Gastroesophageal sphincter (tissue), 4 donors: ENCODE measurements at places on chromosomes 12 and 14. TPM values are rescaled to one million over a fixed set of nuclear protein-coding genes. Genes with fewer than 3 reads are reported as not detected.

Gene KLRB1
- total RNA-seq, result 1.8 TPM

Gene FAM181A
- total RNA-seq, result not detected

Gene SLC25A21
- total RNA-seq, result 1.4 TPM

Gene KRT81
- total RNA-seq, result not detected

Gene MFAP5
- total RNA-seq, result 112 TPM

Gene FZD10
- total RNA-seq, result 0.94 TPM

Gene SLC25A47
- not detected for total RNA-seq

Gene IKZF4
- 7.3 TPM for total RNA-seq

Gene SLC17A8
- not detected for total RNA-seq

Gene SIX1
- 1.4 TPM for total RNA-seq

Gene TPPP2
- total RNA-seq, result not detected

Gene FGD6
- total RNA-seq, result 25.8 TPM

Gene INSM2
- not detected for total RNA-seq

Gene CLEC4D
- not detected for total RNA-seq

Gene IPO8
- total RNA-seq, result 47.6 TPM

Gene TAS2R19
- total RNA-seq, result not detected

Gene ST8SIA1
- 10.9 TPM for total RNA-seq

Gene WDHD1
- 0.94 TPM for total RNA-seq

Gene DLGAP5
- total RNA-seq, result 0.23 TPM

Gene DEGS2
- total RNA-seq, result 0.94 TPM

Gene PRKAB1
- total RNA-seq, result 23.3 TPM

Gene CMA1
- not detected for total RNA-seq

Gene DCTN2
- total RNA-seq, result 138 TPM

Gene ADAMTS20
- total RNA-seq, result not detected

Gene TAMALIN
- total RNA-seq, result 18.0 TPM

Gene GCH1
- total RNA-seq, result 5.0 TPM

Gene LRP1-AS
- total RNA-seq, result not detected

Gene B3GNT4
- not detected for total RNA-seq

Gene LALBA
- total RNA-seq, result not detected

Gene LHX5
- not detected for total RNA-seq

Gene PRPF40B
- total RNA-seq, result 14.6 TPM

Gene PDZRN4
- 32.0 TPM for total RNA-seq

Gene GALNT9
- total RNA-seq, result not detected

Gene SLC10A1
- not detected for total RNA-seq

Gene ASCL4
- not detected for total RNA-seq

Gene KERA
- total RNA-seq, result not detected

Gene SOX5
- total RNA-seq, result 69.9 TPM

Gene EID3
- 18.7 TPM for total RNA-seq

Gene IGFBP6
- total RNA-seq, result 1,009 TPM

Gene NELL2
- total RNA-seq, result 0.12 TPM

Gene RASSF8
- 93.2 TPM for total RNA-seq

Gene STYX
- total RNA-seq, result 23.5 TPM

Gene MUCL1
- total RNA-seq, result not detected

Gene SPTB
- 1.1 TPM for total RNA-seq

Gene FOXG1
- total RNA-seq, result 0.89 TPM

Gene PPP1R1A
- 2.5 TPM for total RNA-seq

Gene GMFB
- total RNA-seq, result 43.5 TPM

Gene P2RX7
- total RNA-seq, result 2.0 TPM

Gene PTPRO
- 2.0 TPM for total RNA-seq

Gene RNASE1
- 406 TPM for total RNA-seq
